ENCODE measurements at places on chromosomes 5 and 9. TPM values are rescaled to one million over a fixed set of nuclear protein-coding genes. Genes with fewer than 3 reads are reported as not detected.

Gene DNAH5
- 1.4 TPM for total RNA-seq

DNA sequence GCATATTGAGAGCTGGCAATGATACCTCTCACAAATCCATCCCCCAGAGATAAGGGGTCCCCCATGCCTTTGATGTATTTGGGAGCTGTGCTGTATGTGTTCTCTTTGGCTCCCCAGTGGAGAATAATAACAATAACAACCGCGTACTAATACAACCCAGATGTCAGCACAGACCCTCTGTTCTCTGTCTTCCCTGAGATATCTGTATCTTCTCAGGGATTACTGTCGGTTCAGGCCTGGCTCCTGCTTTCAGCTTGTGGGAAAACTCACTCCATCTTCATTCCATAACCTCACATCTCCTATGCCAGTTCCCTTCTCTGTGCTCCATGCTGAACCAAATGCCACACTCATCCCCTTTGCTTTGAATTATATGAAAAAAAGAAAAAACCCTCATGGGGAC, 76.2 kb downstream of the TMC1 start:
- peaks cover 12% of the 10 kb centered on the region for H3K4me1 ChIP-seq
- H3K36me3 ChIP-seq, result no peaks in the 10 kb centered on the region
- H3K27me3 ChIP-seq, result no peaks in the 10 kb centered on the region
- no peak overlapping the region for H3K4me3 ChIP-seq

Gene IL3
- total RNA-seq, result not detected

- DNase-seq, result no peak
- no peaks in the 10 kb centered on the region for H3K4me1 ChIP-seq
- H3K4me3 ChIP-seq, result no peak overlapping the region
- H3K27ac ChIP-seq, result no peak overlapping the region
- no peaks in the 10 kb centered on the region for H3K27me3 ChIP-seq
- no peaks in the 10 kb centered on the region for H3K36me3 ChIP-seq
Observed at GRCh38 chr5:107952450-107952849, 281.7 kb upstream of the EFNA5 start.

Gene FRMD3
- total RNA-seq, result 0.13 TPM

Gene PTPRD
- total RNA-seq, result not detected

DNA sequence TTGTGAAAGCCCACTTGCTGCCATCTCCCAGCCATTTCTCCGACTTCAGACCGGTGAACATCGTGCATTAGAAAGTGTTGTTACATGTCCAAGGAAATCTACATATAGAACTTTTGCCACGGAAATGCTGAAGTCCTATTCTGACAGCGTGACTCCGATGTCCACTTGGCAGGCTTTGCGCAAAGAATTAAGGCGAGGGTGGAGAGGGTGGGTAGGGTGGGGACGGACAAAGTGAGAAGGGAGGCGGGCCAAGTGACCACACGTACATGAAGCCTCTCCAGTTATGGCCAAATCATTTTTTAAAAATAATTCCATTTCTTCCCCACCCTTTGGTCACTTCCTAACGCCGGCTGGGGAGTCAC, 460 bp upstream of the ACO1 start:
- 0 out of 2 replicates have a peak, but pooled peaks cover 5% of the 10 kb centered on the region for H3K36me3 ChIP-seq
- peak; percentile 56 for DNase-seq
- H3K4me3 ChIP-seq, result peak overlapping the region; percentile 94
- peaks cover 8% of the 10 kb centered on the region for H3K4me1 ChIP-seq
- H3K27ac ChIP-seq, result peak overlapping the region; percentile 74

- DNase-seq, result no peak
- H3K4me3 ChIP-seq, result no peak overlapping the region
Observed at GRCh38 chr9:108234811-108235210, 621.0 kb downstream of the ACTL7B start.

Data from GM23248 (cell line).